ENCODE measurements at places on chromosomes 3 and 15.
A peak's percentile ranks its signal among the peaks of the same experiment; 100 is the strongest.

DNA sequence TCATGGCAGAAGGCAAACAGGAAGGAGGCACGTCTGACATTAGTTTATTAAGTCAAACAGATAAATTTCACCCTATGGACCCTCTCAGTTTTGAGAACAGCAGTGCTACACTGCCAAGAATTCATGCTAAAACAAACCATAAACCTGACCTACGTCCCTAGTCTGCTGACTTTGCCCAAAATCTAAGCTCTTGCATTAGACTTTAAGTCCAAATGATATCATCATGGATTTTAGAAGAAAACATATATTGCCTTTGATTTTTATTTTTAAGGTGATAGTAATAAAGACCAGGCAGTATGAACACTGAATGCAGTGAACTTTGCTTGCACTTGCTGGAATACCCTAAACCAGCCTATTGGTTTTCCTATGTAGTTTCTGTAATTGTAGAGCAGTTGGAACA is 79.6 kb upstream of the GADL1 start:
- DNase-seq, result no peak

DNA sequence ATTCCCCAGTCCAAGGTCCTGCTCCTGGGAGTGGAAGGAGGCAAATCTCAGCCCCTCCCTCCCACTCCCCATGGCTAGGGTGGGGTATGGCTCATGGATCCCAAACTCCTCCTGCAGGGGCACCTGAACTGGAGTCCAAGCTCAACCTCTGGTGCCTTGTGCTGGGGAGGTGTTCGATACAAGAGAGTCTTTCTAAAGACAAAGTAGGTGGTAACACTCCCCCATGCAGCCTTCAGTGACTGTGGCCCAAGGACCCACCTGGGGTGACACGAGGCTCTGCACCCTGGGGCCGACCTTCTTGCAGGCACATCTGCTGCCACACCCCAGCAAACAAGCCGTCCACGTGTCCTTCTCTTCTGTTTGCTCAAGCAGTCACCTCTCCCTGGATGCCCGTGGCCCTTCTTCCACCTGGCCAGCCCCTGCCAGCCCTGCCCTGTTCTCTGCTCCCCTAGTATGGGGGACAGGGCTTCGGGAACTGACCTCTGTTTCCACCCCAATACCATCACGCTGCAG is 36.7 kb upstream of the SLC6A11 start:
- DNase-seq, result no peak

GRCh38 chr3:100335434-100335833 is 877 bp downstream of the NIT2 start:
- DNase-seq, result no peak

DNA sequence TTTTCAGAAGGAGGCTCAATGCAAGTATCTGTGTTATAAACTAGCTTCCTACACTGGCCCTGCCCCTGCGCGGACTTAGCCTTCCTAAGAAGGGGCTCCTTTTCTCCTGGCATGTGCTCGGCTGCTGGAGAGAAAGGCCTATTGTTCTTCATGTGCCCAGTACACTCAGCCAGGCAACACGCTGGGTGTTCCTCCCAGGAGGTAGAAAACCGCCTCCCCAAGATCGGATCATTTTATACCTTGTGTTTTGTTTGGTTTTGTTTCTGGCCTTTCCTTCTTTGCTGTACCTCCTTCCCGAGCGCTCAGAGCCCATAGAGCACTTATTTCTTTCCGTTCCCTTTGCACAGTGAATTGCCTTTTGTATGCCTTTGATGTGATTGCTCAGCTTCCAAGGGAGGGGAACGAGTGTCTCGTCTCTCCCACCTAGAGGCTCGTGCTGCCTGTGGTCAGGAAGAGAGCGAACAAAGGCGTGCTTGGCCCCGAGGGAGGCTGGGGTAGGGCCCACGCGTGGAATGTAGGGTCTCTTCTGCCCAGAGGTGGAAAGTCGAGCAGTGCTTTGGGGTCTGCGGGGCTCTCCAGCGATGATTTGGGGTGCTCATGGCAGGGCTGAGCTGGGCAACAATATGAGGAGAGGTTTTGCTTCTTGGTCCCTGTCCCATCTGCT is 30.0 kb downstream of the CCNL1 start:
- no peak for DNase-seq

GRCh38 chr3:127978636-127979035 is 63.6 kb downstream of the KBTBD12 start:
- no peak for DNase-seq

DNA sequence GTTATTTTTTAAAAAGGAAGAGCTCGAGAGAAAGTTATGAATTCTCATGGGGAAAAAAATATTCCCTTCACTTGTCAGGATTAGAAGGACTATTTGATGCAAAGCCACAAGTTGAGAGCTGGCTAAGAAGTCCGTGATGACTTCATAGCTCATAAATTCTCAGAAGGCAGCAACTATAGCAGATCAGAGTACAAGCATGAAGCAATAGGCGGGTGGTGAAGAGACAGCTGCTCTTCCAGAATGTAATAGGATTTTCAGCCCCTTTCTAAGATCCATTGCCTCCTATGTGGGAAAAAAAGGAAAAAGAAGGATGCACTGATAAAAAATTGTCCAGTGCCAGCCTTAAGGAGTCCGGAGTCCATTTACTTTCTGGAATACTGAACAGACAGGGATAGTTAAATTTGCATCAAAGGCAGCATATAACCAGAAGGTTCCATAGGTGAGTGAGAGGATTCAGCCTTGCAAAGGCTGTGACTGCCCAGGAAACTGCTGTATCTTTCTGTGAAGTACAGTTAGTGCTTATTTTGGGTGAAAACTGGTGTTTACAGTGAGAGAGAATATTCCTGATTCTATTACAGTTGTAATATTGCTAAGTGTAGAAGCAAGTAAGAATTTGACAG is 929.5 kb upstream of the ALCAM start:
- DNase-seq, result peak; percentile 63

DNA sequence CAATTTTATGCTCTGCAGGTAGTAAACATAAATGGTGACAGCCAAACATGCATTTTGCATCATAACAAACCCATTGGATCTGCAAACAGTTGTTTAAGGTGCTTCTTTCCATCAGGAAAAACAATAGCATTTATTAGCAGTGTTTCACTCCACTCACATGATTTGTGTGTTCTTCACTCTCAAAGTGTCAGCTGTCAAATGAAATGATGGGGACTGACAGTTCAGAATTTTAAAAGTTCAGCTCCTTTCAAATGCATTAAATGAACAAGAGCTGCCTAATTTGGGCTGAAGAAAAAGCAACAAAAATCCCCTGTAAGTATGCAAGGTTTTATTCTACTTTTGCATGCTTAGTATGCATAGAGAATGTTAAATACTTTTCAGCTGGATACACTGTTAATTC is 145.2 kb upstream of the CDIN1 start:
- no peak for DNase-seq

- no peak for DNase-seq
Observed at GRCh38 chr3:127438951-127439350, 151.1 kb upstream of the PRR20G start.

- DNase-seq, result no peak
Observed at GRCh38 chr3:184341925-184342324, 4.5 kb downstream of the FAM131A start.

- DNase-seq, result no peak
Observed at GRCh38 chr15:39455471-39455991, 125.3 kb upstream of the THBS1 start.

DNA sequence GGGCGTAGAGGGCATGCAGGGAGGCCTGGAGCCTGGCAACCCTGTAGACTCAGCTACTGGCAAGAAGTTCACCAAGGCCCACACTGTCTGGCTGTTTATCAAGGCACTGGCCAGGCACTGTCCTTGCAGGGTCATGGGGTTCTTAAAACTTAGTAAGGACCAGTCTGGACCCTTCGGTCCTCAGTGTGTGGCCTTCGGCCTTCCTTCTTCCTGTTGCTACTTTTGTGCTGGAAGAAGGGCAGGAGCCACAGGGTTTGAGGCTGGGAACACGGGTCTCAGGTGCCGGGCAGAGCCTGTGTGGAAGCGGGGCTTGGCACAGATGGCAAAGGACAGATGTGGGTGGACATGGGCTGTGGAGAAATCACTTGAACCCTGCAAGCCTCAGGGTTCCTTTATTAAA is 76.6 kb downstream of the SNRK start:
- no peak for DNase-seq

GRCh38 chr3:923161-923910 is 169.5 kb upstream of the CNTN6 start:
- peak; percentile 39 for DNase-seq

- no peak for DNase-seq
Observed at GRCh38 chr3:10936686-10937085, 55.9 kb upstream of the SLC6A1 start.

DNA sequence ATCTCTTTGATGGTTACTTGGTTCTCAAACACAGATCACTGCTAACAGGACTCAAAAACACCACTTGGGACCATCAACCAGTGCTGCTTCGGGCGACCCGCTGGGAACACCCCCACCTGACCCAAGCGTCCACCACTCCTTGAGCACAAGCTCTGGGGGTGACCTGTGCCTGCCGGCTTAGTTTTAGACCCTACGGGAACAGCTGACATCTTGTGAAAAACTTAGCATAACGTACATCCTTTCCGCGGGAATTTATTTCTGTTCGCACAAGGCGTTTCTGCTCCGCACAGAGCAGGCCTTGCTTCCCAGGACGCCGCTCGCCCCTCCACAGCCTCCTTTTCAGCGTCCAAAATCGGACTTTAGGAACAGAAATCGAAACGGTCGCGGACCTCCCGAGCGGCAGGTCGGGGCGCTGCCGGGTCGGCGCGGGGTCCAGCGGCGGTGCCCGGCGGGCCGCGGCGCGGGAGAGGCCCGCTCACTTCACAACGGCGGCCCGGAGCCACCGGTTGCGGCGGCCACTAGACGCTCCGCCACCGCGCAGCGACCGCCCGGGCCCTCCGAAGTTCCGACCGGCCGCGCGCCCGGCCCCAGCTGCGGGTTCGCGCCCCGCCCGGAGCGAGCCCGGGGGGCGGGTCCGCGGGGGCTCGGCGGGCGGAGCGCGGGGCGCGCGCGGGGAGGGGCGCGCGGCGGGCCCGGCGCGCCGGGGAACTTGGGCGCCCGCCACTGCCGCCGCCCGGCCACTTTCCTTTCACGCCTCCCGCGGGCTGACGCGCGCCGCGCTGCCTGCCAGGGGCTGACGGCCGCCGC is 959 bp downstream of the SFMBT1 start:
- DNase-seq, result no peak

DNA sequence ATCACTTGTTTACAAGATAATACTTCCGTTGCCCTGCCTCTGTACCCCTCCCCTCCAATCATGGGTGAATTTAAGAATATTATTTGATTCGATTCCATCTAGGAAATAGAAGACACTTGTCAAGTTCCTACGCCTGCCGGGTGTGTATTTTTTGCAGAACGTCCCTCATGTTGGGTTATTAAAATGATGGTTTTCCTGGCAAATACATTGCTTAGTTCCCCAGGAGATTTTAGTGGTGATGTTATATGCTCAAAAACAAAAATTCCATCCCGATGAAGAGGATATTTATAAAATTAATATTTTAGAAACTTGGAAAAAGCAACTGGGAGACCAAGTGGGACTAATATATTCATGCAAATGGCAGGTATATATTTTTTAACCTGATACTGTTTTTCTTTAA is 548.4 kb downstream of the EDEM1 start:
- DNase-seq, result no peak

DNA sequence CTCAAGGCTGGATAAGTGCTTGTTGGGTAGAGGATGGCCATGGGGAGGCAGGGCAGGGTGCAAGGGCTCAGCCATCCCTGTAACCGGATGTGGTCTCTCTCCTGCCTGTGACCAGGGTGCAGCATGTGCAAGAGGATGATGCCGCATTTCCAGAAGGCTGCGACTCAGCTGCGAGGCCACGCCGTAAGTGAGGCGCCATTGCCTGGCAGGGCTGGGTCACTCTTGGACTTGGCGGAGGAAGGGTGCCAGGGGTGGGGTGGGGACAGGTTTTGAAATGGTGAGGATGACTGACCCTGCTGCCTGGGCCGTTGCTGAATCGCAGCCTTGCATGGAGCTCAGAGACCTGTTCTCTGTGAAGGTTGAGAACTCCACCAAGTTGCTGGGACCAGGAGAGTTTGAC is 49.3 kb downstream of the PDIA5 start:
- DNase-seq, result no peak

DNA sequence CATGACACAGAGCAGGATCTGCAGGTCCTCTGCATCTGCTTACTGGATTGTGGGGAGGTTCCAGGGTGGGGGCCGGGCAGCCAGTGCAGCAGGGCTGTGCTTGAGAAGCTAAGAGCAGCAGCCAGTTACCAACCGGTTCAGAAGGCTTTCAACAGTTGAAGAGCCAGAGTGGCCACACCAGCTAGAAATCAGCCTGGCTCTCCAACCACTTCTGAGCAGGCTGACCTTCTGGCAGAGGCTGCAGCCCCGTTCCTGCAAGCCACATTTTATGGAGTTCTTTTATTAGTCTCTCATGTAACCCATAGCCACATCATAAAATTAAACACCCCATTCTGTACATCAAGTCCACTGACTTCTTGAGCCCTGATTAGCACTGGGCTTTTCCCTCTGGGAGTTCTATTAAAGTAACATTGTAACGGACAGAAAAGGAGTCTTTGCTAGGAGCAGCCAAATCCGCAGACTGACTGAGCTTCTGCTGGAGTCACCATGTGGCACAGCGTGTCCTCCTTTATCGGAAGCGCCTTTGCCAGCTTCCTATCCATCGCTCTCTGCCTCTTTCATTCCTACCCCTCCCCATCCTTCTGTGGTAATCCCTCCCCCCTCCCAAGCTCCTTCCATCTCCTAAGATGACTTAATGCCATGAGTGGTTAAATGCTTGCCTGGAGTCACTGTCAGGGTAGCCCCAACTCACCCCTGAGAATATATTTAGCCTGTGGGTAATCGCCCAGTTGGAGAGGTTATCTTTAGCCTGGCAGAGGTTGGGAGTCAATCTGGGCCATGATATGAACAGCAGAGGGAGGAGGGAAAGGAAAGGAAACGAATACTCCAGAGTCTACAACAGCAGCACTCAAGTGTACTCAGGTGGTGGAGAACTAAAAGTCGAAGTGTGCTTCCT is 138.5 kb upstream of the HES1 start:
- DNase-seq, result no peak

DNA sequence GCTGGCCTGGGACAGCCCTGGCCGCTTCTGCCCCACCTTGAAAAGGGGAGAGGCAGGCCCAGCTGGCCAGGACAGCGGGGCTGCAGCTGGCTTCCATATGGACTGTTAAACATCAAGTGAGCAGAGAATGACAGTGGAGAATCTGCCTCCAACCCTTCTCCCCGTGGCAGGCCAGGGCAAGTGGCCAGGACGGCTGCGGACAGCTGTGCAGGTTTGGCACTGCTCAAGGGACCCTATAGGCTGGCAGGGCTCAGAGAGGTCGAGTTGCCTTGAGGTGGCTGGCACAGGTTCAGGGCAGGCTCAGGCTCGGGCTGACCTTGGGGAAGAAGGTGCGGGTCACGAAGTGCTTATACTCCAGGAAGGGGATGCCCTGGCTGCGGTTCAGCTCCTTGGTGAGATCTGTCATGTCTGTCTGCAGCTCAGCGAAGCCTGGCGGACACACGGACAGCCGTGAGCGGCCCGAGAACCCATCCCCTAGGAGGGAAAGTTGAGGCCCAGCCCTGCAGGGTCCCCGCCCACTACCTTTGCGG is 24.3 kb downstream of the H1-8 start:
- DNase-seq, result no peak

DNA sequence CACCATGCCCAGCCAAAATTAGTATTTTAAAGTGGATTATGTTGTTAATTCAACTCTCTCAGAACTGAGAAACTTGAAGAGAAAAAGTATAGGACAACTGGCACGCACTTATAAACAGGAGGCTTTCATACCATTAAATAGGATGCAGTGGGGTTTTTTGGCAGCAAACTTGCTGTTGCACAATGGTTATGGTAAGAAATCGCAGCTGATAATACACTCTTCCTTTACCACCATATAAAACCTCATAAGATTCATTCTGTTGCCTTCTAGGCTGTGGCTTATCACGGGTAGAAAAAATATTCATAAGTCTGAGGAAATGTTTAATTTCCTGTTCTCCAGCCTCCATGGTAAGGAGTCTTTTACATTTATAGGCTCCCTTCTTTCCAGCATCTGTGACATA is 95.3 kb downstream of the TMCO5A start:
- DNase-seq, result no peak
